ENCODE measurements at places on chromosomes 16 and 17.

DNA sequence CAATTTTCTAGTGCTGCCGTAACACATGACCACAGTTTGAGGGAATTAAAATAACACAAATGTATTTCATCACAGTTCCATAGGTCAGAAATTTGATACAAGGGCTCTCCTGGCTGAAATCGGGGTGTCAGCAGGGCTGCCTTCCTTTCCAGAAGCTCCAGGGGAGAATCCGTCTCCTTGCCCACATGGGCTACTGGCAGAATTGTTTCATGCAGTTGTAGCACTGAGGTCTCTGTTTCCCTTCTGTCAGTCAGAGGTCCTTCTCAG is 20.5 kb downstream of the EIF4A3 start:
- no peak for ATAC-seq

DNA sequence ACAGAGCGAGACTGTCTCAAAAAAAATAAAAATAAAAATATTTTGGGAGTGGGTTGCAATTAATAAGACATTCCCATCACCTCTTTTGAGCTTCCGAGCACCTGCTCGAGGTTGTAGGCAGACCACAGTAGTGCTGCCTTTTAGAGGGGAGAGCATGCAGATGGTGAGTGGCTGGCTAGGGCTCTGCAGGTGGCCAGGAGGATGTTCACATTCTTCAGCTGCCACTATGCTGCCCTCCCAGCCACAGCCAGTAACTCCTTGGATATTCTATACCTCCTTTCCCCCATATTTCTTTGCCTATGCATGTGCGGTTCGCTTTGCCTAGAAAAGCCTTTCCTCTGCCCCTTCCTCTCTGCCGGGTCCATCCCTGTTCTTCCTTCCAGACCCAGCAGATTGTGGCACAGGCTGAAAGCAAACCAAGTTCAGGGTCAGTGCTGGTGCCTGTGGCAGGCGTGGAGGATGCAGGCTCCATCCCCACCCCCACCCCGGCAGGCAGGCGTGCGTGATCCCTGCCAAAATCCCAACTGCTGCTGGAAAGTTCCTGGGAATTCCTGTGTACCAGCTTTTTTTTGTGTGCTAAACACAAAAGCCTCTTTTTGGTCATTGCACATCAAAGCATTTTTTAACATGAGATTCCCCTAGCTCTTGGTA is 33.8 kb upstream of the CMIP start:
- ATAC-seq: no peak

- ATAC-seq: peak; percentile 82
Observed at GRCh38 chr17:63390090-63390489, 56.0 kb downstream of the CYB561 start.

GRCh38 chr16:11835891-11836649 is 15.3 kb downstream of the RSL1D1 start:
- no peak for ATAC-seq

- peak; percentile 73 for ATAC-seq
Observed at GRCh38 chr17:46832945-46833839, 14.7 kb upstream of the WNT3 start.

GRCh38 chr16:30846649-30847402 is 47.1 kb downstream of the BCL7C start:
- no peak for ATAC-seq

GRCh38 chr17:44758414-44759085 is at the start of gene ADAM11:
TSS of gene ADAM11 (plus strand) at chr17:44758988. CDS start at chr17:44759200, 212 bp downstream.
- peak; percentile 9 for ATAC-seq

DNA sequence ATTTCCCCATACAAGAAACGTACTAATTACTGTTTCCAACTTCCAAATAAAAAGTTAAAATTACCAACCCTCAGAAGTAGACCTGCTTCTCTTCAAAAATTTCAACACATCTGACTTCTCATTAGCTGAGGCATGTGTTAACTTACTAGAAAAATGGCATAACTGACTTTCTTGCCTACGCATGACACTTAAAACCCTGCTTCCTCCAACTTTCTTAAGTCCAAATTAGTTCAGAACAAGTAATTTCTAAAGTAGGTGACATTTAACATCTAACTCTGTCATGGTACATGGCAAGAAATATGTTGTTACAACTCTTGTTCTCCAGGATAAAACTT is 6.7 kb downstream of the USP7 start:
- no peak for ATAC-seq

- no peak for ATAC-seq
Observed at GRCh38 chr16:61926766-61927165, 109.5 kb downstream of the CDH8 start.

DNA sequence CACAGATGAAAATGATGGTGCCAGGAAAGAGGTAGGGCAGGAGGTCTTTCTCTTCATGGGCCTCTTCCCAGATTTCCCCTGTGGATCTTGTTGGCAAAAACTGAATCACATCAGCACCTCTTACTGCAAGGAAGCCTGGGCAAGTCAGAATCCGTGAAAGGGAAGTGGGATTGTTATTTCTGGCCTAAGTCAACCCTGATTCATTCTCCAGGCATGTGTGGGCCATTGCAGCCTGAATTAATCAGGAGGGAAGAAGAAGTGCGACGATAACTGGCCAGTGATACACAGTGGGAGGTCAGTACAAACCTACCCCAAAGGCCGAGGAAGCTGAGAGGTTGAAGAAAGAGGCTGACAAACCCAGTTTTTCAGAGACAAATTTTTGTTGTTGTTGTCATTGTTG is 17.9 kb upstream of the NSMCE1 start:
- no peak for ATAC-seq

DNA sequence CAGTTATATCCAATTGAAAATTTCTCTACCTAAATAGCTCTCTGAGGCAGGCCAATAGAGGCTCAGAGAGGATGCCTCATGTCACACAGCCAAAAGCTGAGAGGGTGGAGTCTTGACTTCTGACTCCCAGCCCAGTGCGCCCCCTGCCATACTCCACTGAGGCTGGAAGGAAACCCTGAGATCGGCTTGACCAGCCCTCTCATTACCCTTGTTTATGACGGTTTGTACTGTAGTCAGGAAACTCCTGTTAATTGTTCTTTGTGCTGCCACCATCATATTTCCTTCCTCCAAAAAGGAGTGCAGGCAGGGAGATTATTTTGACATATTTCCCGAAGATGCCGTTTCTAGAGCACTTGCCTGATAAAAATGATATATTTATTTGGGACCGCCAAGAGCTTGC is 107.9 kb downstream of the AIPL1 start:
- no peak for ATAC-seq

DNA sequence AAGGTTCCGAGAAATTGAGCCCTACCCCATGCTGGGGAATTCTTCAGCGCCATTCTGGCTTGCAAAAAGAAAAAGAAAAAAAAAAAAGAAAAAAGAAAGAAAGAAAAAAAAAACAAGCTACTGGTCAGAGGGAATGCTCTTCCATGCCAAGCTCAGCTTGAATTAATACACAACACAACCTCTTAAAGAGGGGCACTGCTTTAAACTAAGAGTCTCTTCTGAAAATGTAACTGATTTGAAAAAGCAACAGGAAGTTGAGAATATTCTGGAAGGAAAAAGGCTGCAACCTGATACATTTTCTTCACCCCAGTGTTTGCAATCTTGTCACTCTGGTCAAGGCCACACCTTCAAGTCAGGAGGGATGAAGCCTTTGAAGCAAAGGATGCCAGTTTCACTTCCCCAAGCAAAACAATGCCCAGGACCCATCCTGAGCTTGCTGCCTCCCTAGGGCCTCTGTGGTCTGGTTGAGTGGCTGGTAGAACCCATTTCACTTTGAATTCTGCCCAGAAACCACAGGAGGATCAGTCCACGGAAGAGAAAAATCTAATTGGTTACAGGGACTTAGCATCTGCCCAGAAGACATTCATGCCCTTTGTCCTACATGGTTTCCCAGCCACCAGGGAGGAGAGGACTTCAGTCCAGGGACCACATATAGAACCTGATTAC is 389.7 kb downstream of the SOX9 start:
- no peak for ATAC-seq

DNA sequence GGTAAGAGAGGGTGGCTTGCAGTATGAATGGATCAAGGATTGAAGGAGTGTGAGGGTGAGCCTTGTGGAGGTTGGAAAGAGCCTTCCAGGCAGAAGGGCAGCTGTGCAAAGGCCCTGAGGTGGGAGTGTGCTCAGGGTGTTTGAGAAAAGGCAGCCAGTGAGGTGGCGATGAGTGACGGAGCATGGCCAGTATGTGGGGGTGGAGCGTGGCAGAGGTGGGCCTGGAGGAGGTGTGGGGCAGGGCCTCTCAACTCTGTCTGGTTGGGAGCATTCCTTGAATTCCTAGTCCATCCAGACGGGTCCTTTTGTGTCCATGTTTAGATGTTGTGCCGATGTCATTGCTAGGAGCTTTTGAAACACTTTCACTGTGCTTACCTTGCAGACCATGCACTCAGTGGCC is 51.3 kb downstream of the EPN2 start:
- no peak for ATAC-seq

DNA sequence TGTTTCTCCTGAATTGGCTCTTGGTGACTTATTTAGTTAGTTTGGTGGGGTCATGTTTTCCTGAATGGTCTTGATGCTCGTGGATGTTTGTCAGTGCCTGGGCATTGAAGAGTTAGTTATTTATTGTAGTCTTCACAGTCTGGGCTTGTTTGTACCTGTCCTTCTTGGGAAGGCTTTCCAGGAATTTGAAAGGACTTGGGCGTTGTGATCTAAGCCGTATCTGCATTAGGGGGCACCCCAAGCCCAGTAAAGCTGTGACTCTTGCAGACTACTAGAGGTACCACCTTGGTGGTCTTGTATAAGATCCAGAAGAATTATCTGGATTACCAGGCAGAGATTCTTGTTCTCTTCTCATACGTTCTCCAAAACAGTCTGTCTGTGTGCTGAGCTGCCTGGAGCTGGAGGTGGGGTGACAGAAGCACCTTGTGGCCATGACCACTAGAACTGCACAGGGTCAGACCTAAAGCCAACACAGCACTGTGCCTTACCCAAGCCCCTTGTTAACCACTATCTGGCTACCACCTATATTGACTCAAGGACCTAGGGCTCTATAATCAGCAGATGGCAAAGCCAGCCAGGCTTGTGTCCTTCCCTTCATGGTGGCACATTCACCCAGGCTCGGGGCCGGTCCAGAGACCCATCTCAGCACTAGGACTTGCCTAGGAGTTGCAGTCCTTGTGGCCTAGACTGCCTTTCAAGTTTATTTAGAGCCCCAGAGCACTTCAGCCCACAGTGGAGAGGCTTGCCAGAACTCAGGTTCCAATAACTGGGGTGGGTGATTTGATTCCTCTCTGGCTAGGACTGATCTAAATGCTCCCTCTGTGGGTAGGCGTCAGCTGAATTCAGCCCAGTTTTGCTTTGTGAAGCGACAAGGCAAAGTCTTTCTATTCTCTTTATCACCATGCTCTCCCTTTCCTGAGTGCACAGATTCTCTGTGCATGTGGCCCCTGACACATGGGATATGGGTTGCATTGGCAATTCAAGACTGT is 11.0 kb downstream of the RNF135 start:
- peak; percentile 57 for ATAC-seq

GRCh38 chr16:13529193-13529982 is 390.6 kb upstream of the ERCC4 start:
- ATAC-seq: no peak

DNA sequence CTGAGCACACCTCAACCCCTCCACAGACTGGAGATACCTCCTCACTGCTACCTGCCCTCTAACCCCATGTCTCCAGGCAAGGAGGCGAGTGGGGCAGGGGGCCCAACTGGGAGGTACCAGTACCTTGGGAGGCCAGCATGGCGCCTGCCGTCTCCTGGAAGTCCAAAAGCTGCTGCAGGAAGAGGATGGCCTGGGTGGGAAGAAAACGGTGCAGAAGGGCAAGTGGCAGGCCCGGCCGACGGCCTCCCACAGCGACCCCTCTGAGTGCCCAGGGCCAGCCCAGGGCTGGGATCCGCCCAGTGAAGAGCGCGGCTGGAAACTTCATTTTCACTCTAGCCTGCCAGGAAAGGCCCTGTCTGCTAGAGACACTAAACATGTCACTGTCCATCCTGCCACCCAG is 8.5 kb downstream of the ZACN start:
- no peak for ATAC-seq

GRCh38 chr16:72201387-72201786 is 29.4 kb upstream of the PMFBP1 start:
- no peak for ATAC-seq

- no peak for ATAC-seq
Observed at GRCh38 chr17:79167486-79167885, 92.9 kb downstream of the ENGASE start.

DNA sequence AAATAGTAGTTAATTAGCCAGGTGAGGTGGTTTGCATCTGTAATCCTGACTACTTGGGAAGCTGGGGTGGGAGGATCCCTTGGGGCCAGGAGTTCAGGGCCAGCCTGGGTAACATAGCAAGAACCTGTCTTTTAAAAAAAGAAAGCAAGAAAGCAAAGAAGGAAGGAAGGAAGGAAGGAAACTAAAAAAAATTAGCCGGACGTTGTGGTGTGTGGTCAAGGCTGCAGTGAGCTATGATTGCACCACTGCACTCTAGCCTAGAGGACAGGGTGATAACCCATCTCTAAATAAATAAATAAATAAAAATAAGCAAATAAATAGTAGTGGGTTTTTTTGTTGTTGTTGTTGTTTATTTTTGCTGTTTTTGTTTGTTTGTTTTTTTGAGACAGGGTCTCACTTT is 39.3 kb upstream of the MAP2K6 start:
- ATAC-seq: no peak

DNA sequence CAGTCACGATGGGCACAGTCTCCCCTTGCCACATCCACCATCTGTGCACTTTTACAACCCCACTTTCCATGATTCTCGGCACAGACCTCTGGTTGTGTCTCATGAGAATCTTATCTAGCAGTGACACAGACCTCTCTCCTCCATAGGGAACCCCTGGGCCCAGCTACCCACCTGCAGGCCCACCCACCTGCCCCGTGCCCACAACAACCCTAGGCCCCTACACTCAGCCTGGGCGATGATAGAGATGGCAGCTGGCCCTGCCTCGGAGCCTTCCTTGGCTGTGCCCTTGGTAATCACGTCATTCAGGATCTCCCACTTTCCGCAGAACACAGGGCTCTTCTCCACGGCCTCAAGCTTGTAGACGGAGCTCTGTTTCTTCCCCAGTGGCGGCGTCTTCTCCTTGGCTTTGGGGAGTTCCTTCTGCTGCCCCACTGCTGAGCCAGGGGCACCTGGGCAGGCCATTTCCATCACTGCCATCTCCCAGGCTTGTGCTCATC is 26.5 kb downstream of the MAP3K14 start:
- ATAC-seq: no peak

GRCh38 chr16:80085606-80086005 is 455.2 kb upstream of the DYNLRB2 start:
- no peak for ATAC-seq

GRCh38 chr16:68612996-68613395 is 32.1 kb upstream of the CDH3 start:
- ATAC-seq: no peak

DNA sequence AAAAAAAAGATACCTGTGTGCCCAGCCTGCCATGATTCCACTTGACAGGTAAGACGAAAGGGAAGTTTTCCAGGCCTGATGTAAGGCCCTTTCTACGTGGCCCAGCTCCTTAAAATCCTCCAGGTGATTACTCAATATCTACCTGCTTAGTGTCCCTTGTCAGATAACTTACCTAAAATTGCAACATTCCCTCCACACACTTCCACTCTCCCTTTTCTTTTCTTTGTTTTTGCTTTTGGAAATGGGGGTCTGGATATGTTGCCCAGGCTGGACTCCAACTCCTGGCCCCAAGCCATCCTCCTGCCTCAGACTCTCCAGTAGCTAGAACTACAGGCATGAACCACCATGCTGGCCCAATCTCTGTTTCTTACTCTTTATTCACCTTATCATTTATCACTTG is 7.2 kb upstream of the PLXDC1 start:
- ATAC-seq: no peak

- ATAC-seq: no peak
Observed at GRCh38 chr16:28204204-28204603, 7.6 kb downstream of the XPO6 start.

GRCh38 chr17:47956791-47957590 is 692 bp downstream of the PRR15L start:
- ATAC-seq: no peak

- peak; percentile 59 for ATAC-seq
Observed at GRCh38 chr17:1865252-1866037, 35.6 kb downstream of the RPA1 start.

All from activated T-helper 17 cell treated with anti-CD3 and anti-CD28 coated beads, Interleukin-2, amount 50 U/mL, for 72 hours (primary cell).